ENCODE measurements at places on chromosomes 6 and 20.

GRCh38 chr20:32674362-32674789, 635 bp upstream of the C20orf203 start:
- DNase-seq: peak; percentile 72

- no peak for DNase-seq
Observed at GRCh38 chr6:1739680-1740079, 130.0 kb downstream of the FOXC1 start.

- DNase-seq: no peak
Observed at GRCh38 chr6:145036848-145037567, 698.3 kb downstream of the EPM2A start.

GRCh38 chr6:158387036-158387435, 74.8 kb downstream of the TULP4 start:
- peak; percentile 11 for DNase-seq

GRCh38 chr6:1075444-1075843, 236.5 kb upstream of the FOXQ1 start:
- no peak for DNase-seq

- DNase-seq: no peak
Observed at GRCh38 chr6:166553563-166554271, 32.8 kb downstream of the RAMACL start.

GRCh38 chr20:50113420-50114224, 672 bp upstream of the UBE2V1 start:
- DNase-seq: no peak

GRCh38 chr6:169101036-169101805, 152.4 kb downstream of the THBS2 start:
- DNase-seq: no peak

- DNase-seq: no peak
Observed at GRCh38 chr20:37114012-37114411, 18.2 kb upstream of the RBL1 start.

DNA sequence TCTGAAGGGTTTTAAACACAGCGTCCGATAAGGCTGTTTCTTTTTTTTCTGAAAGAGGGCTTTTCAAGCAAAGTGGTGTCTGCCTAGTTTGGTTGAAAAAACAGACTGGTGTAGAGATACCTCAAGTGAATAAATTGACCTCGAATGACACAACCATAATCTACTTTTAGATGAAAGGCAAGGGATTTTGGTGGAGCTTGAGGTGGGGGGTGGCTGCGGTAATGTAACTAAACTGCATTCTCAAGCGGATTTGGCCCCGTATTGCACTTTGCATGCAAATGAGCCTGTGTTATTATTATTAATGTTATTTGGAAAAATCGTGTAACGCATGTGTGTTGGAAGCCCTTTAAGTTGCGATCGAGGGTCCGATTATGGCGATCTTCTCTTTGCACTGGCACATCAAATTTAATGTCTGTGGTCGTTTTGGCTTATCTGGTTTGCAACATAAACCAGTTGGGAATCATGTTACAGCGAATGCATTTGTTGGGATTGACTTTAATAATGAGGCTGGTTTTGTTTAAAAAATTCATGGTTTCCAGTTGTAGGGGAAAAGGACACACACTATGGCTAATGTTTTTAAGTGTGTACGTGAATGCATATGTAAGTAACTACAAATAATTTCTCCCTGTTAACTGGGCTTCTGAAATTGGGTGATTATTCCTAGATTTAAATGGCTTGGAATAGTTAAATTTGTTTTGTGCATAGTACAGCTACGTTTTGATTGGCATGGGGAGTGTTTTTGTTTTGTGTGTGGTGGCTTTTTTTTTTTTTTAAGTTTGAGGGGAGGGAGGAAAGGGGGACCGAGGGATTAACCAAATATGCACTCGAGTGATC, 1.0 kb downstream of the JARID2 start:
- no peak for DNase-seq

DNA sequence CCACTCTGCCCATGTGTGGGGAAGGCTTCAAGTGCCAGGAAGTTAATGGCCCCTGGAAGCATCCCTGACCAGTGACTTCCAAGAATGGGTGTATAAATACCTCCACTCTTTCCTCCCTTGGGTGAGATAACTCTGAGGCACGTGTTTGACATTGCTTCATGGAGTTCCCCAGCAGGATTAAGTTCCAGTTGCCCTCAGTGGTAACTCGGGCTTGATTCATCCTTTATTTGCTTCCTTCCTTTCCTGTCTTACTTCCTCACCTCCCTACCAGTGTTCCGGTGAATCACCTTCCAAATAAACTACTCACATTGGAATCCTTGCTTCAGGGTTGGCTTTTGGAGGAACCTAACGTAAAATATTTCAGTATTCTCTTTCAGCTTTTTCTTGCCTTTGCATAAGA, 84.6 kb upstream of the JAG1 start:
- DNase-seq: no peak

DNA sequence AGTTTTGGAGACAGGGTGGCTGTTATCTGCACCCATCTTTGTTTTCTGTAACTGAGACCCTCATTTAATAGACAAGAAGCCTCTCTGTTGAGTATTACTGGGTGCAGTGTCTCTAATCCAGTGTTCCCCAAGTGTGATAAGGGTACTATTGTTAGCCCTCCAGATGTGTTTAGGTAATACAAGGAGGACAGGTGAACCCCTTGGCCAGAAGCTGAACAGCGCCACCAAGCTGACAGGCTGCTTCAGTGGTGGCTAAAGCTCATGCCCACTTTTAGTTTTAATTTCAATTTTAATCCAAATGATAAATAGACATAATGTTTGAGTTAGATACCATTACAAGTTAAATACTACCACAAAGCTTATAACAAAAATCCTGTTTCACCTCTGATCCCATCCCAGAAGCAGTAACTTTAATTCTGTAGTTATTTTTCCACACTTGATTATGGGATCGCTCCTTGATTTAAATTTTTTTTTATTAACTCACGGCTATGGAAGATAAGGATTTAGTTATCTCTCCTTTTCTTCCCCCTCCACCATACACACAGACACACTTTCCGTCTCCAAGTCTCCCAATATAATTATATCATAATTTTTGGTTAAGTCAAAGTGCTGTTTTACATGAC, 8.4 kb upstream of the STK35 start:
- DNase-seq: peak; percentile 30

DNA sequence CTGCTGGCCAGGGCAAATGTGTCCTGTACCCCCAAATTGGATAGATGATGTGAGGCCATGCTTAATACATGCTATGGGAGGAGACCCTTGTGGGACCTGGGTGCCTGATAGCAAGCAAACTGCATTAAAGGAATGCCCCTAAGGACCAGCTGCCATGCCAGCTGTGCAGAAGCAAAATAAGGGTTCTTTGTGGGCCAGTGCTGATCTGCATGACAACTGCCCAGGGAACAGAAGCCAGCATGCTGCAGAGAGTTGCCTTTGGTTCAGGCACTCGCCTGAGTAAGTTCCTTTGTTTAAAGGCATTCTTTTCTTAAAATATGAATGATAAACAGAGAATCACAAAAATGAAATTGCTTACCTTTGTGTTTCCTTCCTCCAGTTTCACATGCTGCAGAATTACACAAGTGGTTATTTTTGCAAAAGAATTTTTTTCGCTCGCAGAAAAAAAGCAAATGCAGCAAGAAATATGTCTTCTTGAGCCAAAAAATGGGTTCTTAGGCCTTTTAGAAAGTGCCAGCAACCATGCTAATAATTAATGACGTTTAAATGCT, 6.9 kb upstream of the SYNDIG1 start:
- no peak for DNase-seq

GRCh38 chr20:15834857-15835256, 738.4 kb downstream of the KIF16B start:
- no peak for DNase-seq

- peak; percentile 23 for DNase-seq
Observed at GRCh38 chr20:62805155-62805710, 598 bp downstream of the OGFR start.

DNA sequence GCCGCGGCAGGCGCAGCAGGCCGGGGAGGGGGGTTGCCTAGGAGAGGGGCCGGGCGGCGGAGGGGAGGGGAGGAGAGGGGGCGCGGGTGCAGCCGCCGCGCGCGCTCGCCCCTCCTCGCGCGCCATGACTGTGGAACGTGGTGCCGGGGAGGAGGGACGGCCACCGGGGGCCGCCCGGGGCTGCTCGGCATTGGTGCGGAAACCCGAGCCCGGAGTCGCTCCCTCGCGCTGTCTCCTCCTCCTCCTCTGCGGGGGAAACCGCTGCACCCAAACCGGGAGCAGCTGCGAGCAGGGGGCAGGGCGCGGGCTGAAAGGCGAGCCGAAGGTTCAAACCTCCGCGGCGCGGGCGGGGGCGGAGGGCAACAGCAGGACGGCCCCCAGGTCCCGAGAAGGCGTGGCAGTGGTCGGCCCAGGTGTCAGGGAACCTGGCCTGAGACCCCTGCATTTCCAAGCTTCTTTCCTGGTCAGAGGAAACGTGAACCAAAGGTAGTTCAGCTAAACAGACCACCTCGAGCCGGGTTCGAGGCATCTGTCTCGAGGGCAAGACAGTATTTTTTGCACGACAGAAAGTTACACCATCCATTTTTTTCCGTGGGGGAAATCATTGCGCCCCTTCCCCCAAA, 1.4 kb upstream of the TRERF1 start:
- DNase-seq: peak; percentile 87

DNA sequence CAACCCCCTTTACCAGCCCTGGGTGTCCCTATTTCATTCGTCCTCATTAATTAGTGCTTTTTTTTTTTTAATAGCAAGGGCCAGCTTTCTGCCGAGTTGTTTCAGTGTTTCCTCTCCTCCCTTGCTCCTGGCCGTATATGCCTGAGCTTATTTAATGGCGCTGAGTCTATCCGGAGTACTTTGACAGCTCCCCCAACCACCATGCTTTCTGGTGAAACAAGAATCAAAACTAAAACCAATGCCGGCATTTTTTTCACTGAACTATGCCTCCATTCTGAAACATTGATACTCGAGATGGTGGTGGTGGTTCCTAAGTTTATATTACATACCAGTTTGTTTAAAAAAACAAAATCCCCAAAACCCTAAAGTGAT, 1.2 kb downstream of the DCBLD1 start:
- DNase-seq: peak; percentile 26

GRCh38 chr6:12279322-12280091, 10.7 kb upstream of the EDN1 start:
- no peak for DNase-seq

DNA sequence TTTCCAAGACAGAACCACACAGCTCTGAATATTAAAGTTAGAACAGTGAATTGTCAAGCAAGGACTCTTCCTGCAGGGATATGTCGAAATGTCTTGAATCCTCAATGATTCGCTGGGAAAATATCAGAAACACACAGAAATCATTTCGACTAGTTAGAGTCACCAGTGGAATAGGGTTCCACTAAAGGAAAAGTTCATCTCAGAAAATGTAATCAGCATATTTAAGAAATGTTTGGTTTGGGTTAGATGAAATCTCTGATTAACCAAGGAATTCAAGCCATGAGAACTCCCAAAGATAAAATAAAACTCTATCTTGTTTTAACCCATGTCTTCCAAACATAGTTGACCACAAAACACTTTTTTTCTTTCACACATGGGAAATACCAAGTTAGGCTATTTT, 621.0 kb upstream of the NRSN1 start:
- DNase-seq: no peak

DNA sequence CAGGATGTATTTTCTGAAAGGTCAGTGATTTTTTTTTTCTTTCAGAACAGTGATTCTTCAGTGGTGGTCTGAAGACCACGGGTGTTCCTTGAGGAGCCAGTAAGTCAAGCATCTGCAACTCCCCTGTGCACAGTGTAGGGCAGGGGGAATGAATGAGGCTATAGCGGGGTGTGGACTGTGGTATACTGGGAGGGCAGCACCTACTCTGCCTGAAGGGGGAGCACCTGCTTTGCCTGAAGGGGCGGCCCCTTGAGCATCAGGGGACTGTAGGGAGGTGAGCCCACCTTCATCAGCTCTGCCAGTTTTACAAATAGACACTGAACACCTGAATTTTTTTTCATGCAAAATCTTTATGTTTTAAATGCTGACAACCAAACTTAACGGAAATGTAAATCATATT, 77.5 kb upstream of the RIPOR2 start:
- no peak for DNase-seq
